ENCODE measurements at places on chromosomes 12 and 14.

GRCh38 chr12:113744802-113745395 is 221.2 kb downstream of the RBM19 start:
- no peak for DNase-seq

DNA sequence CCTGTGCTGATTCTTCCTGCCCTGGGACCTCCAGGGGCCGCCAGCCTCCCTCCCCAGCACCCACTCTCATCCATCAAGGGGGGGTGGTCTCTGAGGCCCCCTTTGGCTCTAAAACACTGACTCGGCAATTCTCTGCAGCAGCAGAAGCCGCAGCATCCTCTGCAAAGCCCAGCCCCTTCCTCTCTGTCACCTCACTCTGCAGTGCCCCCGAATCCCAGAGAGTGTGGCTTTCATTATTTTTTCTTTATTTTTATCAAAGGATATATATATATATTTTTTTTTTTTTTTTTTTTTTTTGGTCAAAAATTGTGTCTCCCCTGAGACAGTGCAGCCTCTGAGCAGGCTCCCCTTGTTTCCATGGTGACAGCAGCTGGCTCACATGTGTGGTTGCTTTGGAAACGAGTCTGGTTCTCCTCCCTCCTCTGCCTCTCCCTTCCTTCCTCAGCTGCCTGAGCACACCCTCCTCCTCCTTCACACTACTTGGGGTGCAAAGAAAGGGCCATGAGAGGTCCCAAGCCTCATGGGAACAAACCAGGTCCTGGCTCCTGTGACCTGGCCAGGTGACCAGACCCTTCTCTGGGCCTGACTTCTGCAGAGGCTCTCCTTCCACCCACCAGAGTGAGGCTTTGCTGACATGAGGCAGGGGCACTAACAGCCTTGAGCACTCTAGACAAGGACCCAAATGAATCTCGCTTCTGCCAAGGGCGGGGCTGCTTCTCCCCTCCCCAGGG is 100.5 kb downstream of the LRRC74A start:
- peak; percentile 62 for DNase-seq

DNA sequence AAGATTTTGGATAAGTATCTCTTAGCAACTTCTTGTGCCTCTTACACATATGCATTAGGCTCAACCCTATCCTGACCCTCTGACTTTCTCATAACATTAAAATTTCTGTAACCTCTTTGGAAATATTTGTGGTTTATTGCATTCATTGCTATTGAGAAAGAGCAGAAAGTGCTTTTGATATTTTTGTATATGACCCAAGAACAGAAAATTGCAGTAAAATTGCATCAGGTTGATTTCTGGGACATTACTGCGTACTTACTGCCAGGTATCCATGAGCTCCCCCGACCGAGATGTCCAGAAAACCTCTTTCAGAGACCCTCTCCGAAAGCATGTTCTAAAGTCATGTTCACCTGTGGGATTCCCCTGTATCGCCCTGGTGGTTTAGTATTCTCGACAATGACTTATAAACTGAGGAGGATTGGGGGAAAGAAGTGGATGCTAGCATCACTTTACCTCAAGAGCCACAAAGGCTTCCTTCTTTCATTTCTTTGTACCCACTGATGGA is 14.5 kb upstream of the IL22 start:
- DNase-seq, result no peak

GRCh38 chr14:105216490-105217247 is 31.7 kb upstream of the BTBD6 start:
- no peak for DNase-seq

GRCh38 chr14:71346685-71347084 is 439.4 kb downstream of the PCNX1 start:
- DNase-seq, result no peak

GRCh38 chr12:117622087-117622486 is 260.7 kb upstream of the NOS1 start:
- DNase-seq, result no peak

GRCh38 chr14:92945959-92946846 is 23.3 kb downstream of the CHGA start:
- no peak for DNase-seq

DNA sequence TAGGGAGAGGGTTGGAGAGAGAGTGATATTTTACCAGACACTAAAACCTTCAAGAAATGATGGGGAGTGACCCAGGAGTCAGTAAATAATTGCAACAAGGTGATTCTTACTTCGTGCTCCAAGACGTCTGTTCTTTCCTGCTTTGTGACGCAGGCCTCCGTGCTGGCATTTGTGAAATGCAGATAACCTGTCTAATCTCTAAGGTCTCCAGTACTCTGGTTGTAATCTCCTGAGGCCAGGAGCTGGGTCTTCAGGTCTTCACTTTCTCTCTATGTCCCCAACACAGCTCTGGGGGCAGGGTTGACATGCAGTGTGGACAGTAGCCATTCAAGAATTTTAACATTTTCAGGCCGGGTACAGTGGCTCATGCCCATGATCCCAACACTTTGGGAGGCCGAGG is 53.1 kb downstream of the CD9 start:
- DNase-seq, result no peak

DNA sequence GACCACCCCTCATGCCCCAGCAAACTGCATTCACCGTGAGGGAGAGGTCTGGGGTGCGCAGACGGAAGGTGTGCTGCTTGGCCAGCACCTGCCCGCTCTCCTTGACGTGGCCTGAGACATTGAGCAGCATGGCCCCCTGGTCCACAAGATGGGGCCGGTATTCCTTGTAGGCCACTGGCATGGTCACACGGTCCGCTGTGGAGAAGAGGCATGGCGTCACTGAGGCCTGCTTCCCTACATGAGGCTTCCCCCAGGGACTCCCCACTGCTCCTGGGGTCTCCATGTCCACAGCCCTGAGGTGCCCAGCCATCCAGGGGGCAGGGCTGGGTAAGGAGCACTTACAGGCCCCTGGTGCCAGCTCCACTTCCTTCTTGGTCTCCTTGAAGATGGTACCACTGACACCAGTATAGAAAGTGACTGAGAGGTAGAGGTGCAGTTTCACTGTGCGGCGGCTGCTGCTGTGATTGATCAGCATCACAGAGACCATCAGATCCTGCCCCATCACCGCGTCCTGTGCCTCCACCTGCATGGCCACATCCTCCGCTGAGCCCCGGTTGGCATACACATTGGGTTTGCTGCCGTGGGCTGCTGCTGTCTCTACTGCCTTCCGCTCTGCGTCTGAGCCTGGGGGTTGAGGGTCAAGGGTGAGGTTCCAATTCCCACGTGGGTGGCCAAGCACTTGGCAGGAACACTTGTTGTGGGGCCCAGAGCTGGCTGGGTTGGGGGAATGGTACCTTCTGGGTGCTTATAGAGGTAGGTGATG is 8.2 kb downstream of the TGM1 start:
- DNase-seq, result no peak

GRCh38 chr12:15863984-15864383 is 18.2 kb upstream of the STRAP start:
- no peak for DNase-seq

GRCh38 chr12:111673503-111673902 is 12.3 kb downstream of the BRAP start:
- no peak for DNase-seq

GRCh38 chr14:74558655-74559054 is 53.4 kb downstream of the LTBP2 start:
- no peak for DNase-seq

All from NCI-H2227 treated with DMSO at 0.1 percent for 48 hours (cell line).